ENCODE measurements at places on chromosomes 3 and 15. TPM values are rescaled to one million over a fixed set of nuclear protein-coding genes. Genes with fewer than 3 reads are reported as not detected.

WNT7A gene
- polyA plus RNA-seq: 0.23 TPM

DUOXA2 gene
- polyA plus RNA-seq: not detected

CHRNA5 gene
- polyA plus RNA-seq: 0.95 TPM

C3orf49 gene
- not detected for polyA plus RNA-seq

SSUH2 gene
- not detected for polyA plus RNA-seq

HGD gene
- polyA plus RNA-seq: 0.24 TPM

PDCD10 gene
- polyA plus RNA-seq: 89.0 TPM

CASR gene
- polyA plus RNA-seq: not detected

IL17RB gene
- 0.48 TPM for polyA plus RNA-seq

SPATA12 gene
- polyA plus RNA-seq: not detected

CP gene
- polyA plus RNA-seq: 0.24 TPM

SOX14 gene
- not detected for polyA plus RNA-seq

LRRC31 gene
- not detected for polyA plus RNA-seq

CLDN11 gene
- not detected for polyA plus RNA-seq

TMEM207 gene
- not detected for polyA plus RNA-seq

TM4SF18 gene
- polyA plus RNA-seq: not detected

PPM1M gene
- 51.3 TPM for polyA plus RNA-seq

WWTR1 gene
- polyA plus RNA-seq: 1.2 TPM

ZNF710 gene
- 3.6 TPM for polyA plus RNA-seq

DNASE1L3 gene
- polyA plus RNA-seq: 1.7 TPM

GCHFR gene
- polyA plus RNA-seq: 44.2 TPM

RNF13 gene
- 121 TPM for polyA plus RNA-seq

OR5K2 gene
- polyA plus RNA-seq: not detected

SPTBN5 gene
- polyA plus RNA-seq: not detected

SCN11A gene
- not detected for polyA plus RNA-seq

ZKSCAN7 gene
- 1.8 TPM for polyA plus RNA-seq

IRAK2 gene
- polyA plus RNA-seq: 8.4 TPM

RBMS3 gene
- not detected for polyA plus RNA-seq

ADGRG7 gene
- polyA plus RNA-seq: not detected

CEMIP gene
- not detected for polyA plus RNA-seq

DLL4 gene
- not detected for polyA plus RNA-seq

RPL14 gene
- 1,483 TPM for polyA plus RNA-seq

ELL3 gene
- 9.3 TPM for polyA plus RNA-seq

INKA1 gene
- polyA plus RNA-seq: 35.5 TPM

KPNA4 gene
- 9.5 TPM for polyA plus RNA-seq

KLF15 gene
- polyA plus RNA-seq: not detected

TF gene
- not detected for polyA plus RNA-seq

AHSG gene
- polyA plus RNA-seq: not detected

FANCD2OS gene
- not detected for polyA plus RNA-seq

PPM1L gene
- polyA plus RNA-seq: 3.0 TPM

ITPKA gene
- polyA plus RNA-seq: not detected

IL16 gene
- 301 TPM for polyA plus RNA-seq

Measured in IgD-negative memory B cell (primary cell).